ENCODE measurements at places on chromosomes 3 and 15. TPM values are rescaled to one million over a fixed set of nuclear protein-coding genes. Genes with fewer than 3 reads are reported as not detected.

DNA sequence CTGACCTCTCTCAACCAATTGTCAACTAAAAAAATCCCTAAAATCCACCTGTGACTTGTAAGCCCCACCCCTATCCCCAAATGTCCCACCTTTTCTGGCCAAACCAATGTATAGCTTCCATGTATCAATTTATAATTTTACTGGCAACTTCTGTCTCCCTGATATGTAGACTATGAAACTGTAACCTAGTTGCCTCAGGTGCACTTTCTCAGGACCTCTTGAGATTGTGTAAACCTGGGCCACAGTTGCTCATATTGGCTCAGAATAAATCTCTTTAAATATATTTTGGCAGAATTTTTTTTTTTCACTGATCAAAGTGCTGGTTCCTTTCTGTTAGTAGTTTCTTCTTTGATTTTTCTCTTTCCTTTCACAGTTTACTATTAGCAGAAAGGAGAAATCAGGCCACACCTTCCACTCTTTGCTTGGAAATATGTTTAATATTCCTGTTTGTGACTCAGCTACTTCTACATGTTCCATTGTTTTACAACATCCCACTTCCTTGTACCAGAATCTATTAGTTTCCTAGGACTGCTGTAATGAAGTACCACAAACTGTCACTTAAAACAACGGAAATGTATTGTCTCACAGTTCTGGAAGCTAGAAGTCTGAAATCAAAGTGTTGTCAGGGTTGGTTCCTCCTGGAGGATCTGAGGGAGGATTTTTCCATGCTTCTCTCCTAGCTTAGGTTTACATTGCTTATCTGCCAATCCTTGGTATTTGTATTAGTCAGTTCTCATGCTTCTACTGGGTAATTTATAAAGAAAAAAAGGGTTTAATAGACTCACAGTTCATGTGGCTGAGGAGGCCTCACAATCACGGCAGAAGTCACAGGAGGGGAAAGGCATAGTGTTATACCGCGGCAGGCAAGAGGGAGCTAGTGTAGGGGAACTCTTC lies 801.2 kb upstream of the ARPP21 start:
- H3K36me3 ChIP-seq = no peaks in the 10 kb centered on the region
- no peak for DNase-seq
- no peak overlapping the region for H3K27ac ChIP-seq
- H3K4me1 ChIP-seq = no peaks in the 10 kb centered on the region
- no peaks in the 10 kb centered on the region for H3K27me3 ChIP-seq

- H3K27me3 ChIP-seq = no peaks in the 10 kb centered on the region
- no peaks in the 10 kb centered on the region for H3K36me3 ChIP-seq
- H3K4me1 ChIP-seq = no peaks in the 10 kb centered on the region
- no peak overlapping the region for H3K27ac ChIP-seq
- no peak for DNase-seq
Measured at GRCh38 chr15:48781481-48782081, 29.3 kb downstream of the CEP152 start.

GRCh38 chr3:152127058-152127457 lies 141.7 kb upstream of the MBNL1 start:
- no peak for DNase-seq
- no peaks in the 10 kb centered on the region for H3K36me3 ChIP-seq
- no peak overlapping the region for H3K4me3 ChIP-seq
- no peak overlapping the region for H3K27ac ChIP-seq

CCDC51 gene
- 2.6 TPM for total RNA-seq
